ENCODE measurements at places on chromosomes 2 and 18. TPM values are rescaled to one million over a fixed set of nuclear protein-coding genes. Genes with fewer than 3 reads are reported as not detected.

The OR6B2 gene
- total RNA-seq, result not detected

The GPR39 gene
- not detected for total RNA-seq

The NTSR2 gene
- total RNA-seq, result not detected

The RAB27B gene
- total RNA-seq, result 1.4 TPM

The ASPRV1 gene
- 1.2 TPM for total RNA-seq

The ADCYAP1 gene
- total RNA-seq, result not detected

The GPR155 gene
- 24.3 TPM for total RNA-seq

The CYTIP gene
- total RNA-seq, result 238 TPM

The SP140 gene
- 61.4 TPM for total RNA-seq

The CNGA3 gene
- not detected for total RNA-seq

The SERPINB5 gene
- not detected for total RNA-seq

The BOK gene
- not detected for total RNA-seq

The NCKAP5 gene
- total RNA-seq, result not detected

The ZNF892 gene
- total RNA-seq, result 4.8 TPM

The CRYGD gene
- not detected for total RNA-seq

The CD226 gene
- 50.9 TPM for total RNA-seq

The TSPYL6 gene
- total RNA-seq, result not detected

The SLC25A12 gene
- total RNA-seq, result 25.1 TPM
